ENCODE measurements at places on chromosomes 2 and 18. TPM values are rescaled to one million over a fixed set of nuclear protein-coding genes. Genes with fewer than 3 reads are reported as not detected.

DNA sequence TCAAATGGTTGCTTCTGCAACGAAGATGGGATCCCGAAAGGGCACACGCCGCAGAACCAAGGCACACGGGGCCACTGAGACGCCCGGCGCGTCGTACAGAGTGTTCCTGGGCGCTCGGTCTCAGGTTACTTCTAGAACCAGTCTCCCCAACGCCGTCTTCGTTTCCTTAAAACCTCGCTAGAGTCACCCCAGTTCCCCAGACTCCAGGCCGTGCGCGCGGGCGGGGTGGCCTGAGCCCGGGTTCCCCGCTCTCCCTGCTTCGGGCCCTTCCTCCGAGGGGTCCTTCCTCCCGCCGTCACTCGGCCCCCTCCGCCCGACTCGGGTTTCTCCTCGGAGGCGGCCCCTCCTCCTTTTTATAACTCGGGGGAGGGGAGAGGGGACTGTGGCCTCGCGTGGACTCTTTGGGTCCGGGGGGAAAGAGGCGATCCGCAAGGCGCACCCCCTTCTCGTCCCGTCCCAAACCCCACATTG is 774 bp upstream of the FZD7 start:
- H3K27ac ChIP-seq, result peak overlapping the region; percentile 78
- H3K27me3 ChIP-seq, result no peaks in the 10 kb centered on the region
- H3K36me3 ChIP-seq, result no peaks in the 10 kb centered on the region
- H3K4me1 ChIP-seq, result no peaks in the 10 kb centered on the region
- peak overlapping the region; percentile 81 for H3K4me3 ChIP-seq

Gene C2orf78
- polyA plus RNA-seq, result not detected

Gene LNPK
- polyA plus RNA-seq, result 5.1 TPM

- no peak overlapping the region for H3K27ac ChIP-seq
- no peaks in the 10 kb centered on the region for H3K4me1 ChIP-seq
- no peaks in the 10 kb centered on the region for H3K27me3 ChIP-seq
- DNase-seq, result no peak
- H3K36me3 ChIP-seq, result no peaks in the 10 kb centered on the region
- H3K4me3 ChIP-seq, result no peak overlapping the region
Measured at GRCh38 chr2:155060896-155061295, 362.4 kb downstream of the KCNJ3 start.

Gene CKAP2L
- polyA plus RNA-seq, result not detected

DNA sequence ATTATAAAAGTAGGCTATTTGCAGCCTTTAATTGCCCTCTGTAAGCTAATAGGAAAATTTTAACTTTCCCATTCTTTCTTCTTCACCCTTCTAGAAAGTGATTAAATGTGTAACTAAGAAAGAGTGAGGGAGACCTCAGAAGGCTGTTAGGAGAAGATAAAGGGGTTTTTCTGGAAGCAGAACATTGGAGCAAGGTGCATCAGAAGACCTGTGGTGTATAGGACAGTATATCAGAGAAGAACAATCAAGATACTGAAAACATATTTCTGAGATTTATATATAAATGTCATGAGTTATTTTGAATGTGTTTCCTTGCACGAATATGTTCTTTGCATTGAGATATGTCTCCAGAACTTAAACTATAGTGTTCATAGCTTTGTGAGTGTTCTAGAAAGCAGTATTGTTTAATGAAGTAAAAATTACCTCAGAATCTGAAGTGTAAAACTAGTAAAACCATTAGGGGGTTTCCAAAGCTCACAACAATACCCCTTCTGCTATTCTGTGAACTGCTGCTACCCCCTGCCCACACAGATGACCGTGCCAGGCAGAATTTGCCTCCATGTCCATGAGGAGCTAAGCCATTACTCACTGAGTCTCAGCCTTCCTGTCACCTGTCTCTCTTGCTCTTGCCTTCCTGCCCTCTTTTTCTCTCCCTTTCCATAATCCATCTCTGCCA is 537.9 kb downstream of the EPHA4 start:
- H3K27ac ChIP-seq, result no peak overlapping the region
- H3K27me3 ChIP-seq, result no peaks in the 10 kb centered on the region
- no peaks in the 10 kb centered on the region for H3K36me3 ChIP-seq

DNA sequence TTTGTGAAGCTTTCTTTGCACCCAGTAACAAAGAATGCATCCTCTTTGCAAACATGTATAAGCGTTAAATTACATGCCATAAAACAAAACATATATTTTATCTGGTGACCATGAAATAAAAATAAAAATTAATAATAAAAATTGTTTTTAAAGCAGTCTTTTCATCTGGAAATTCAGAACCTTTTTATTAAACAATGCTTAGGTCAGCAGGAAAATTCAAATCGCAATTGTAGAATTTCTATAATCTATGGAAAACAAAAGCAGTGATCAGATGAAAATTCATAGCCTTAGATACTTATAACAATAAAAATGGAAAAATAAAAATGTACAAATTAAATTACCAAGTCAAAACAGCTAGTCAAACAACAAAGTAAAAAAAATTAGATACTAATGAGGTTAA is 435.9 kb upstream of the CHAC2 start:
- no peak overlapping the region for H3K4me3 ChIP-seq
- no peak for DNase-seq
- H3K27me3 ChIP-seq, result no peaks in the 10 kb centered on the region
- no peak overlapping the region for H3K27ac ChIP-seq

Gene VWC2L
- not detected for polyA plus RNA-seq

GRCh38 chr2:154484338-154485099 is 214.0 kb upstream of the KCNJ3 start:
- no peak overlapping the region for H3K4me3 ChIP-seq
- no peaks in the 10 kb centered on the region for H3K36me3 ChIP-seq
- H3K4me1 ChIP-seq, result peaks cover under 1% of the 10 kb centered on the region
- H3K27ac ChIP-seq, result peak overlapping the region; percentile 32
- no peaks in the 10 kb centered on the region for H3K27me3 ChIP-seq

- H3K36me3 ChIP-seq, result peaks cover 3% of the 10 kb centered on the region
- no peaks in the 10 kb centered on the region for H3K27me3 ChIP-seq
- no peaks in the 10 kb centered on the region for H3K4me1 ChIP-seq
- no peak overlapping the region for H3K27ac ChIP-seq
Measured at GRCh38 chr2:177465400-177466138, 73.0 kb downstream of the AGPS start.

Gene SP100
- polyA plus RNA-seq, result 35.7 TPM

Gene TSPYL6
- not detected for polyA plus RNA-seq

DNA sequence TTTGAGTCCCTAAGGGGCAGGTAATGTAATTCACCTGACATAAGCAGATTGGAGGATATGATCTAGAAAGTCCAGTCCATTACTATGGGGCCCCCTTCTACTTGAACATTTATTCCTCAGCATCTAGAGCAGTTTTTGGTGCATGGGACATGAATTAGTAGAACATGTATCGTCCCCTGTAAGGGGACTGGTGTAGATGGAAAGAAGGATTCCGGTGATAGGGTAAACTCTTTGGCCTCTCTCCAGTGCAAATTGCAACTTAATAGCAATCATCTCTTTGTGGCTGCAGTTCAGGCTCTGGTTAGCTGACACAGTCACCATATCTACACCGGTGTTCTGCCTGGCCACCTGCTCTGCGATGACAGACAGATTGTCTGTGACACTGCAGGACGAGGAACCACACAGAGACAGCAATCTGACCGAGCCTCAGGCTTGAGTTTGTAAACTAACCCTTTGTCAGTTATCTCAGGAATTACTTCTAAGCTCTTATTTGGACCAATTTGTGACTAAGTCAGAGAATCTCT is 6.4 kb upstream of the SLC8A1 start:
- H3K4me3 ChIP-seq, result no peak overlapping the region
- H3K4me1 ChIP-seq, result no peaks in the 10 kb centered on the region
- no peak for DNase-seq
- H3K27ac ChIP-seq, result no peak overlapping the region

DNA sequence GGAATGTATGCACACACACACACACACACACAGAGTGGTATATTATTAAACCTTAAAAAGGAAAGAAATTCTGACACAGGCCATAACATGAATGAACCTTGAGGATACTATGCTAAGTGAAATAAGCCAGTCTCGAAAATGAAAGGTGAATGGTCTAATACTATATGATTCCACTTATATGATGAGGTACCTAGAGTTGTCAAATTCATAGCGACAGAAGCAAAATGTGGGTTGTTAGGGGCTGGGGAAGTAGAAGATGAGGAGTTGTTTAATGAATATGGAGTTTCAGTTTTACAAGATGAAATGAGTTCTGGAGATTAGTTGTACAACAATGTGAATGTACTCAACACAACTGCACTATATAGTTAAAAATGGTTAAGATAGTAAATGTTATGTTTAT is 118.1 kb downstream of the ABCA12 start:
- no peaks in the 10 kb centered on the region for H3K36me3 ChIP-seq
- no peaks in the 10 kb centered on the region for H3K4me1 ChIP-seq
- no peaks in the 10 kb centered on the region for H3K27me3 ChIP-seq
- DNase-seq, result no peak

Gene HOXD8
- polyA plus RNA-seq, result 122 TPM

GRCh38 chr2:25435421-25435820 is 93.7 kb upstream of the DNMT3A start:
- H3K27me3 ChIP-seq, result no peaks in the 10 kb centered on the region
- H3K4me1 ChIP-seq, result no peaks in the 10 kb centered on the region
- no peak overlapping the region for H3K27ac ChIP-seq
- DNase-seq, result no peak
- H3K4me3 ChIP-seq, result no peak overlapping the region
- H3K36me3 ChIP-seq, result peaks cover 2% of the 10 kb centered on the region

DNA sequence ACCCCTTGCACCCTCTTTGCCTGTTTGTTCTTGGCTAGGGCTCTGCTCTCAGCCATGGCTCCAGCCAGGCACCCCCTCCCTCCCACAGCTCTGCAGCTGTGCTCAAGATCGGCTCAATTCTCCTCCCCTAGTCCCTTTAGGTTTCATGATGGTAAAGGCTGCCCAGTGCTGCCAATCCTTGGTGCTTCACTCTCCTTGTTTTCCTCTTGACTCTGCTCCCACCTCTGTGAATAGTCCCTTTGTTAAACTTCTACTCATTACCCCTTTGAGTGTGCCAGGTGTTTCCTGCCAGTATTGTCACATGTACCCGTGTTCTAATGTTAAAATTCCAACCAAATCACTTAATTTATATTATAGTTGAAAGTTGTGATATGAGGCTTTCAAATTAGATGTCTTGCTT is 101.0 kb upstream of the CERS6 start:
- no peak overlapping the region for H3K27ac ChIP-seq
- no peak for DNase-seq
- no peaks in the 10 kb centered on the region for H3K4me1 ChIP-seq
- H3K36me3 ChIP-seq, result no peaks in the 10 kb centered on the region
- H3K27me3 ChIP-seq, result no peaks in the 10 kb centered on the region

Gene PSMA8
- polyA plus RNA-seq, result not detected

Gene ANKRD44
- 2.2 TPM for polyA plus RNA-seq

- H3K4me1 ChIP-seq, result no peaks in the 10 kb centered on the region
- peak overlapping the region; percentile 77 for H3K27ac ChIP-seq
- H3K27me3 ChIP-seq, result no peaks in the 10 kb centered on the region
- DNase-seq, result peak; percentile 91
- no peaks in the 10 kb centered on the region for H3K36me3 ChIP-seq
- H3K4me3 ChIP-seq, result peak overlapping the region; percentile 51
Measured at GRCh38 chr2:181586569-181587081, 70.3 kb downstream of the CERKL start.

DNA sequence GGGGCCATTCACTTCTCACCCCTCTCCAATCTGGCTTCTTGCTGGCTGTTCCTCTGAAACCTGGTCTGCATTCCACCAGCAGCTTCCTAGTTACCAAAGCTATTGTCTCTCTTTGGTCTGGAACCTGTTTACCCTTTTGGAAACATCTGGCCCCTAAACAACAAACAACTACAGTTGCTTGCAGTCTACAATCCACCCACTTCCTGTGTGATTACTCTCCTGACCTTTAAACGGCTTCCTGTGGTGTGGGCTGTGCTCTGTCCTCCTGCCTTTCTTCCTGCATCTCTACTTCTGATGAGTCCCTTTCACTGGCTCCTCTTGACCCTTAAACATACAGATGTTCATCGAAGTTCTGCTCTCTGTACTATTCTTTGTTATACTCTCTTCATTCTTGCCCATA is 303.8 kb downstream of the TDRD15 start:
- no peaks in the 10 kb centered on the region for H3K36me3 ChIP-seq
- no peak overlapping the region for H3K27ac ChIP-seq
- no peak for DNase-seq
- no peak overlapping the region for H3K4me3 ChIP-seq

Gene HRH4
- polyA plus RNA-seq, result not detected

DNA sequence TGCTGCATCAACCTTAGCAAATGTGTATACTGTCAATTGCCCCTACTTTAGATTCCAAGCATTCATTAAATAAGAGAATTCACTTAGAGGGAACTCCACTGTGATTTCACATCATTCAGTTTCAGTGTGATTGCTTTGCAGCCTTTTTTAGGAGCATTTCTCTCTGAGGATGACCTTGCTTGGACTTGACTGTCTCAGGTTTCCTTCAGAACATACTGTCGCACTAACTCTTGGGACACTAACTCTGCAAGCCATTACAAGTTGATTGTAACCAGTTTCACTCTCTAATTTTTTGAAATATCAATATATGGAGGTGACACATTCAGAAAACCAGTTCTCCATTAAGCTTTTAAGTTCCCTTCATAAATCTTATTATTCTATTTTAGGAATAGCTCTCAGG is 6.6 kb upstream of the ZCCHC2 start:
- H3K4me1 ChIP-seq, result no peaks in the 10 kb centered on the region
- no peaks in the 10 kb centered on the region for H3K36me3 ChIP-seq
- no peak overlapping the region for H3K4me3 ChIP-seq
- peak overlapping the region; percentile 1 for H3K27ac ChIP-seq
- H3K27me3 ChIP-seq, result peaks cover 4% of the 10 kb centered on the region
- no peak for DNase-seq

GRCh38 chr2:232478571-232479340 is 8.9 kb downstream of the ECEL1 start:
- H3K36me3 ChIP-seq, result no peaks in the 10 kb centered on the region
- H3K4me1 ChIP-seq, result no peaks in the 10 kb centered on the region
- DNase-seq, result no peak
- H3K27me3 ChIP-seq, result no peaks in the 10 kb centered on the region

Gene CRYBA2
- not detected for polyA plus RNA-seq

Gene MEP1B
- polyA plus RNA-seq, result not detected

DNA sequence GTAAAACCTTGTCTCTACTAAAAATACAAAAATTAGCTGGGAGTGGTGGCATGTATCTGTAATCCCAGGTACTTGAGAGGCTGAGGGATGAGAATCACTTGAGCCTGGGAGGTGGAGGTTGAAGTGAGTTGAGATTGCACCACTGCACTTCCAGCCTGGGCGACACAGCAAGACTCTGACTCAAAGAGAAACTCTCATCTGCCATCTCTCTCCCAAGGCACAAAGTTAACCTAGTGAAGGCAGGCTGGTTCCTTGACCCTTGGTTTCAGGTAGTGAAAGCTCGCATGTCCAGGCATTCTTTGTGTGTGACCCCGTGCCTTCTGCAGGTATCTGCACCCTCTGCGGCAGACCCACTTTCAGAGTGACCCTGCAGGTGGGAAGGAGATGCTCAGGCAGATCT is 100.0 kb downstream of the WDSUB1 start:
- DNase-seq, result no peak
- H3K27ac ChIP-seq, result no peak overlapping the region
- no peaks in the 10 kb centered on the region for H3K27me3 ChIP-seq
- H3K4me3 ChIP-seq, result no peak overlapping the region

Gene FOXD4L1
- not detected for polyA plus RNA-seq

- H3K27ac ChIP-seq, result no peak overlapping the region
- H3K36me3 ChIP-seq, result no peaks in the 10 kb centered on the region
- no peaks in the 10 kb centered on the region for H3K27me3 ChIP-seq
- no peak for DNase-seq
- H3K4me3 ChIP-seq, result no peak overlapping the region
Measured at GRCh38 chr2:10514743-10515142, 66.6 kb upstream of the ODC1 start.
